ENCODE measurements at places on chromosomes 2 and 18.

GRCh38 chr18:4755848-4756247 lies 300.7 kb upstream of the DLGAP1 start:
- no peak for DNase-seq

- DNase-seq = no peak
Observed at GRCh38 chr2:228901531-228901930, 369.6 kb downstream of the PID1 start.

DNA sequence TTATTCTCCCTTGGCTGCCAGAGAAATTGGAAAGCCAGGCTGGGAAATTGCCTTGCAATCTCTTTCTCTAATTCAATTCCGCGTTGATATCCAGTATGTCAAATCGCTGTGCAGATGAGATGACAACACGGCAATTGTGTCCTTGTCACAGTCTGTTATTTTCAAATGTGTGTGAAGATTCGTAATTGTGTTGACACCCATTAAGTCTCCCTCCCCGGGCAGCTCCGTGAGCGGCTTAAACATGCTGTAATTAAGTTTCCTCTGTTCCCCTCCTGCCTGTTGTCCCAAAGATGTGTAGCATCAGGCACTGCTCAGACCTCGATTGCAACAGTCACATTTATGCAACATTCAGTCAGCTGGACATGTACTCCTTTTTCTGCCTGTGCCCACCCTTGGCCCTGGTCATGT lies 209.5 kb downstream of the LPIN1 start:
- DNase-seq = no peak

GRCh38 chr2:9696731-9697130 lies 65.9 kb upstream of the YWHAQ start:
- no peak for DNase-seq

DNA sequence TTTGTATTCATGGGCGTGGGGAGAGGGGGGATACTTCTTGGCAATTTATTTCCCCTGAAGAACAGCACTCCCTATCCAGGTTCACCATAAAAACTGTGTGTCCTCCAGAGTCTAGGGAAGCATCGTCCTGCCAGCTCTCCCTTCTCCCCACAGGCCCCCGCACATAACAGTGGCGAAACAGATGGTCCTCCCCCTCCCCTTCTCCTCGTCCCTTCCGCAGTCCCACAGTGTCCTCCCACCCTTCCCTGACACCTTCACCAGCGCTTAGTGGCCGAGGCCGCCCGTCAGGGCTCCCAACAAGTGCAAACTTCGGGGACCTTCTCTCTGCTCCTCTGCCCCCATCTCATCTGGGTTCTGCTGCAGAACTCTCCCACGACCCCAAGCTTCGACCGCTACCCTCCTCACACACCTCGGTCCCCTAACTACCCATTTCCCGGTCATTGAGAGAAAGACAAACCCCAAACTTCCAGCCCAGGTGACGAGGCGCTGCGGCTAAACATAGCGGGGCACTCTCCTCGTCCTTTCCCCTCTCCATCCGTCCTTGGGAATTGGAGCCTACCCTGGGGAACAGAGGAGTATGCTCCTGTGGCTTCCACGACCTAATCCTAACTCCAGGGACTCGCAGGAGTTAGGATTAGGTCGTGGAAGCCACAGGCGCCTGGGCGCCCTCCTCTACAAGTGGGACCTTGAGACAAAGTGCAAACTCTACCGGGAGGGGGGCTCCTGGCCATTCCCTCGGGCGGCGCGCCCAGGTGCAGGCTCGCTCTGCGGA lies 971 bp downstream of the ZNF385B start:
- DNase-seq = no peak

DNA sequence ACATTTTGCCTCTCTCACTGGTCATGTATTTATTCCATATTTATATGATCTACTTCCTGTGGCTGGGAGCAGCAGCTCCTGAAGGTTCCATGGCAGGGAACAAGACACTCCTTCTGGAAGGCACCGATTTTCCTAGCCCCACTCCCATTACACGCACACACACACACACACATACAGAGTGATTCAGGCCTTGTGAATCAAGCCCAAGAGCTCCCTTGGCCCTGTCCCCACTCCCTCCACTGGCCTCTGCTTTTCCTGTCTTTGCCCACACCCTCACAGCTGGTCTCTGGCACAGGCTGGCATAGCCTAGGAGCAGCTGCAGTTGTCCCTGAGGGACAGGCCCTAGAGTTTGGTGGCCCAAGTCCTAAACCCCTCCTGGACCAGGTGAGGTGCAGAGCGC lies 201.7 kb downstream of the NAPG start:
- no peak for DNase-seq

GRCh38 chr2:37809931-37810570 lies 115.0 kb upstream of the RMDN2 start:
- no peak for DNase-seq

DNA sequence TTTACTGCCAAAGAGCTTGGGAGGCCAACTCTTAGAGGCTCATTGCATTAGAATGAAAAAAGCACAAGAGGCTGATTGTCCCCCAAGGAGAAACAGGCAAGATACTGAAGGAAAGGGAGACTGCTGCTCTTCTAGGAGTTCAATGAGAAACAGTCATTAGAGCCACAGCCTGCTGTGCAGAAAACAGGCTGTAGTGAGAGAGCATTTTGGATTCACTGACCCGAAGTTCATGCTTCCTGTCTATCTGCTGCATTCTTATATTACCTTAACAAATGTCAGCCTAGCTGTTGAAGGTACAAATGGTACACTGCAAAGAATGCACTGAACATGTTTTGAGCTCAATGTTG lies 423.3 kb downstream of the SETBP1 start:
- no peak for DNase-seq

GRCh38 chr2:9663008-9663879 lies 32.4 kb upstream of the YWHAQ start:
- no peak for DNase-seq

DNA sequence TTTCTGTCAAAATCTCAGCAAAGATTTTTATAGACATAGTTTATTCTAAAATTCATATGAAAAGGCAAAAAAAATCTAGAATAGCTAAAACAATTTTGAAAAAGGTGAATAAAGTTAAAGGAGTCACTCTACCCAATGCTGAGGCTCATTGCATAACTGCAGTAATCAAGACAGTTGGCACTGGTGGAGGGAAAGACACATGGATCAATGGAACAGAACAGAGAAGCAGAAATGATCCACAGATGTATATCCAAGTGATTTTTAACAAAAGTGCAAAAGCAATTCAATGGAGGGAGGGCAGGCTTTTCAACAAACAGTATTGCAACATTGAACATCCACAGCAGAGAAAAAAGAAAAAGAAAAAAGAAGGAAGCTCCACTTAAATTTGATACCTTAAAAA lies 162.8 kb downstream of the RBM43 start:
- DNase-seq = no peak

DNA sequence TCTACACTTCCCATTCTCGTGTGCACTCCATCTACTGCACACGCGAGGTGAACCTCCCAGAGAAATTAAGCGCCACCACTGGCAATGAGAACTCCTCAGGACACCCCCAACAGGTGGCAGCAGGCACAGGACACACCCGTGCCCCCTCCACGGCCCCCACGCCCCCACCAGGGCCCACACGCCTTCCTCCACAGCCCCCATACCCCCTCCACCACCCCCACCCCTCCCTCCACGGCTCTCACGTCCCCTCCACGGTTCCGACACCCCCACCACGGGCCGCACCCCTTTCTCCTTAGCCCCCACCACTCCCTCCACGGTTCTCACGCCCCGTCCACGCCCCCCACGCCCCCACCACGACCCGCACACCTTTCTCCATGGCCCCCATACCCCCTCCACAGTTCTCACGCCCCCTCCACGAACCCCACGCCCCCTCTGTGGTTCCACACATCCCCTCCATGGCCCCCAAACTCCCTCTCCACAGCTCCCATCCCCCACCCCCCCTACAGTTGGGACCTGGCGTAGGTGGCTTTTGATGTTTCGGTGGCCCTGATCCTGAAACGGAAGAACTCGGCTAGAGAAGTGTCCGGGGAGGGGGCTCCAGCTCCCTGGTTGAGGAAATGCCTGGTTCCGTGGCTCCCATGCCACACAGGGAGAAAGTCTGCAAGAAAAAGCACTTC lies 110.8 kb downstream of the ZNF516 start:
- DNase-seq = no peak

GRCh38 chr18:48662011-48662661 lies 123.3 kb downstream of the CTIF start:
- no peak for DNase-seq

- no peak for DNase-seq
Observed at GRCh38 chr2:98381494-98381893, 35.2 kb downstream of the CNGA3 start.

DNA sequence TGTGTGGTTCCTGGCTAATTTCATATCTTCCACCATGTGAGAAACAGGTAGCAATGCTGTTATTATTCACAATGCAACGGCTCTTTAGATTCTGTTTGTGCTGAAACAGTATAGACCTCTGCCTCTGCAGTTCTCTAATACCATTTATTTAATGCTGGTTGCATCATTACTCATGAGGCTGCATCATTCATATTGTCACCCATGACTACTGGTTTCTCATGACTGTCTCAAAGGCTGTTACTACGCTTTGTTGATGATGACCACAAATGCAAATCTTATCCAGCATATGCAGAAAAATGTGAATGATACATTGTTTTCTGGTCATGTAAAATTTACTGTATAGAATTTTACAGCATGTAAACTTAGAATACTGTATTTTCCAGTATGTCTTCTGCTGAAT lies 22.5 kb downstream of the CAVIN2 start:
- no peak for DNase-seq

- DNase-seq = no peak
Observed at GRCh38 chr2:241656190-241656741, 18.8 kb downstream of the ATG4B start.

DNA sequence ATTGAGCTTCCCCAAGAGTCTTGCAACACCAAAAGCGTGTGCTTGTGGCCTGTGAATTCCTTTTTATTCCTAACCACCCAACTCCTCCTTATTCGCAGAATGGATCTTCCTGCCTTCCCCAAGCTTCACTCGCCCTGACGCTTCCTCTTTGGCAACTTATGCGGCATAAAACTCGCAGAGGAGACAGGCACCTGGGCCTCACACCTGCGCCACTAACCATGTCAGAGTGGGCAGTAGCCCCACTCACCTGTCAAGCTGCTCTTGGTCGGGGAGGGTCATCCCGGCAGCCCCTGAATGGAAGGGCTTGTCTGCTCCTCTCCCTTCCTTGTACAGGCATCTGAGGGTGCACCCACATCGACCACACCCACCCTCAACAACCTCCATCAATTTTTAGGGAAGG lies 106.9 kb upstream of the GPC1 start:
- no peak for DNase-seq

DNA sequence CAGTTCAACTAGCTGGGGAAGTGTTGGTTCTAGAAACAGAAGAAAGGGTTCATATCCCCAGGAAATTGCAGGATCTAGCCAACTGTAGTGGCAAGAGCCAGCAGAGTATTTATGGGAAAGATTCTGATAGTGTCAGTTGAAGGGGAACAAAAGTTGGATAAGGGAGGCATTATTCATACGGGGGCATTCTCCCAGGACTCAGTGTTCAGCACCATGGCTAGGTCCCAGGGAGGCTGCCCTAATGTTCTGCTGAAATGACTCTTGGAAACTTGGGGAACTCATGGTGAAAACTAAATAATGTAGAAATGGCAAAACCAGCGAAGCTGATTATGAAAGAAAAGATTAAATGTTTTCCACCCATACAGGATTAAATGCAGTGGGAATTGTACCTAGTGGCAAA lies 543.7 kb downstream of the TRIB2 start:
- no peak for DNase-seq

GRCh38 chr2:72824224-72824842 lies 1.5 kb downstream of the EXOC6B start:
- no peak for DNase-seq

GRCh38 chr2:203238292-203238703 lies 520 bp upstream of the CYP20A1 start:
- no peak for DNase-seq

DNA sequence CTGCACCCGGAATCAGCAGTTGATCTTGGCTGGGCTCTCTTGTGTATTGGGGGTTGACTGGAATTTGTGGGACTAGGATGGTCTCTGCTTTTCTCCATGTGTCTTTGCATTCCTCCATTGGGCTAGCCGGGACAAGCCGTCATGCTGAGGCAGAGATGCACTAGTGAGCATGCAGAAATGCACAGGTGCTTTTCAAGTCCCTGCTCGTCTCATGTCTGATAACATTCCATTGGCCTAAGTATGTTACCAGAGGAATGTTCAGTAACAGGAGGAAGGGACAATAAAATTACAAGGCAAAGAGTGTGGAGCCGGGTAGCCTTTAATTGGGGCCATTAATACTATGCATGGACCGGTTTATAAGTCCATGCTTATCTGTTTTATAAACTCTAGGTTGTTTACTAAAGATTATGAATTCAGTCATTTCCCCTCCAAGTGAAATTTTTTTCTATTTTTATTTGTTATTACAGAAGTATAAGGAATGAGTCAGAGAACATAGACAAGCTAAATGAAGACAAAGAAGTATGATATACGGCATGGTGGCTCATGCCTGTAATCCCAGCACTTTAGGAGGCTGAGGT lies 24.4 kb upstream of the AAK1 start:
- DNase-seq = no peak

GRCh38 chr2:160245614-160246155 lies 45.6 kb upstream of the ITGB6 start:
- no peak for DNase-seq

- DNase-seq = no peak
Observed at GRCh38 chr2:134031539-134031938, 222.3 kb upstream of the MGAT5 start.

GRCh38 chr2:159124441-159124911 lies 156.0 kb downstream of the TANC1 start:
- no peak for DNase-seq

DNA sequence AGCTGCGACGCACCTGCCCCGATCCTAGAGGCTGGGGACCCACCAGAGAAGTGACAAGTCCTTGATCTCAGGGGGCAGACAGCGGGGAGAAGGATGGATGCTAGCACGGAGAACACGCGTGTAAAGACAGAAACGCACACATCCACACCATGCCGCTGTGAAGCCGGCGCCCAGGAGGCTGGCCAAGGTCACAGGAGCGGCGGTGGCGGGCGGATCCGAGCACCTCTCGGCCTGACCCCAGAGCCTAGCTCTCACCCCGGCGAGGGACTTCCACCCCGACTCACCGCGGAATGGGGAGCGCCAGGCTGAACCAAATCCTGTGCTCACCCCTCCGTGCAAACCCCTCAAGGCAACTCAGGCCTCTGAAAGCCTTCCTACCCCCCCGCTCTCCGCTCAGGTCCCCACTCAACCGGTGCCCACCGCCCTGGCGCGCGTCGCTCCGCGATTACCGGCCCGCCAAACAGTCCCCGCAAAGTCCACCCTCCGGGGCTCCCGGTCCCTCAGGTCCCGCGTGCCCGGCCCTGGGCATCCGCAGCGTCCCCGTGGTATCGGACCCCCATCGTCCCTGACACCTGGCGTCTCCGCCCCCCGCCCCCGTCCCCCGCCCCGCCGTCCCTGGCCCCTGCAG lies 460 bp upstream of the LRRFIP1 start:
- DNase-seq = no peak

GRCh38 chr2:207459990-207460757 lies 69.6 kb upstream of the CREB1 start:
- DNase-seq = no peak
